Cardiac septum (tissue), 1 donor: ENCODE measurements at places on chromosomes 1 and 21.

- peak; percentile 27 for DNase-seq
Observed at GRCh38 chr1:33286451-33287185, 30.3 kb downstream of the ZNF362 start.

DNA sequence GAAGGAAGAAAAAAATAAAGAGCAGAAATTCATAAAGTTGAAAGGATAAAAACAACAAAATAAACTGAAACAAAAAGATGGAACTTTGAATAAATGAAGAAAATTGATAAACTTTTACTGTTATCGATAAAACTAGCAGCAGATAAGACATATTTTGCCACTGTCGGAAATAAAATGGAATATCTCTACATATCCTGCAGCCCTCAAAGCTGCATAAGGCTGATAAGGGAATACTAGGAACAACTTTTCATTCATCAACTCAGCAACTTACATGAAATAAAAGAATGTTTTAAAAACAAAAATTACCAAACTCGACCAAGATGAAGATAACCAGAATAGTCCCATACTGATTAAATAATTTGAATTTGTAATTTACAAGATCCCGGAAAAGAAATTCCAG, 48.0 kb upstream of the GRIK1 start:
- no peak for DNase-seq

DNA sequence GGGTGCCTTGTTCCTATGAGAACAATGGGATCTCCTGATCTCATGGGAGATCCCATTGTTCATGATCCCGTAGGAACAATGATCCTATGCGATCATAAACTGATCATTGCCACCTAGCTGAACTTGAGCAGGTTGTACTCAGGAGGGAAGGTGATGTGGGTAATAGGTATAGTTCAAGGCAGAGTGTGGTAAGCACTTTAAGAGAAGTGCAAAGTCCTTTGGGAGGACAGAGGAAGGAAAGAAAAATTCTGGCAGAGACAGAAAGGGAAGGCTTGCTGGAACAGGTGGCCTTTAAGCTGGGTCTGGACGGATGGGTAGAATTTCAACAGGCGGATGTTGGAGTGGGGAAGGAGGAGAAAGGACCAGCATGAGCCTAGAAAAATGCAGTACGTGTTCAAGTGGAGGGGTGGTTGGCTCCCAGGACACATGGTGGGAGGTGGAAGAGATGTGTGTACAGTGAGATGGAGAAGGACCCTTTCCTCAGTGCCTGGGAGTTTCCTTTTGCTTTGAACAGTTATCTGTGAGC, 22.3 kb downstream of the GREM2 start:
- DNase-seq = no peak

GRCh38 chr1:93001893-93002292, 40.6 kb upstream of the DIPK1A start:
- no peak for DNase-seq

DNA sequence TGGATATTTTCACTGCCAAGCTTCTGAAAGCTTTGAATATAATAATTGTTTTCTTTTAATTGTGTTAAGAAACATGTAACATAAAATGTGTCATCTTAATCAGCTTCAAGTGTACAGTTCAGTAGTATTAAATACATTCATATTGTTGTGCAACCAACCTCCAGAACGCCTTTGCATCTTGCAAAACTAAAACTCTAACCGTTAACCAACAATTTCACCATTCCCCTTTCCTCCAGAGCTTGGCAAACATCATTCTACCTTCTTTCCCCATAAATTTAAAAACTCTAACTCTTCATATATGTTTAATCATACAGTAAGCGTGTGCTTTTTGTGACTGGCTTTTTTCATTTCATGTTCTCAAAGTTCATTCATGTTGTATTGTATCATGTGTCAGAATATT, 2.1 kb downstream of the MNDA start:
- DNase-seq = no peak

DNA sequence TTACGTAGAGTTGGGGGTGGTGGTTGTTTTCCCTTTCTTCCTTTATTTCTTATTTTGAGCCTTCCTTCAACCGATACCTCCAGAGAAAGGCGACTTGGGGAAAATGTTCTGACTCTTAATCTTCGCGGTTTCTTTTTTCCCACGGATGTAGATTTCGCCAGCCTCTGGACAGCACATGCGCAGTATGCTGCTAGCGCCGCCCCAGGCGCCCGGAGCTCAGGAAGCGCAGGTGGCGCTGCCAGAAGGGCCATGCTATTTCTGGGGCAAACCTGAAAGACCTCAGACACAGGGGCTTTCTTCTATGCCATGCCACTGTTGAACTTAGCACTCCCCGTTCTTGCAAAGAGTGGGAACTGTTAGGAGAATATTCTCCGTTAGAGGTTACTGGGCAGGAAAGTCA, 392.1 kb downstream of the KIF26B start:
- no peak for DNase-seq

DNA sequence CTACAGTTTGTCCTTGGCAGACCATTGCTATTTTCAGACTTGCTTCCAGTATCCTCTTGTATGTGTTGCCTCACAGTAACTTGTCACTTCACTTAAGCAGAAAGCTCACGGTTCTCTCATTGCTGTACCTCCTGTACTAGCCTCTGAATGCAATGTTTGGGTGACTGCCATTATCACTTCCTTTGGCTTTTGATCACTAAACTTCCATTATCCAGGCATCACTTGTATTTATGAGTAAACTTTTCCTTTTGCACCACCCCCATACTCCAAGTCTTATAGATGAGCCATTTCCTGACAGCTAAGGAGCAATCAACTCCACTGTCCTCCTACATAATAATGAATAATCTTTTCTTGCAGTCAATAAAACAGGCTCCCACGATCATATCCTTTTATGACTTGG, 255.3 kb downstream of the PDE4B start:
- no peak for DNase-seq
